ENCODE measurements at places on chromosomes 2 and 18.

GRCh38 chr2:23312996-23313606, 71.9 kb upstream of the KLHL29 start:
- DNase-seq, result no peak

GRCh38 chr2:239157269-239157668, 243.6 kb downstream of the HDAC4 start:
- DNase-seq, result no peak

DNA sequence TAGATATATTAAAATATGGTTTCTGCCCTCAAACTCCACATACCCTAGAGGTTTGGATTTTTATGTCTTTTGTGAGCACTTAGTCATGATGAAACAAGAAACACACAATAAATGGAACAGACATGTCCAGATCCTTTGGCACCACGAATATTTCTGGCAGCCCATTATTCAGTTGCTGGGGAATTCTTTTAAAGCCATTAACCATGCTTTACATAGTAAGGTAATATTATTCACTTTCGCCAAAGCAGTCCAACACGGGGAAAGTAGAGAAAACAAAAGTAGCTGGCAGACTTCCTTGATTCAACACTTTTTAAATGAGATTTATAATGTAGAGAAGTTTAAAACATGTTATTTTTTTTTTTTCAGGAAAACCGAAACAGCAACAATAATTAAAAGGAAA, 235.4 kb downstream of the PIEZO2 start:
- no peak for DNase-seq

DNA sequence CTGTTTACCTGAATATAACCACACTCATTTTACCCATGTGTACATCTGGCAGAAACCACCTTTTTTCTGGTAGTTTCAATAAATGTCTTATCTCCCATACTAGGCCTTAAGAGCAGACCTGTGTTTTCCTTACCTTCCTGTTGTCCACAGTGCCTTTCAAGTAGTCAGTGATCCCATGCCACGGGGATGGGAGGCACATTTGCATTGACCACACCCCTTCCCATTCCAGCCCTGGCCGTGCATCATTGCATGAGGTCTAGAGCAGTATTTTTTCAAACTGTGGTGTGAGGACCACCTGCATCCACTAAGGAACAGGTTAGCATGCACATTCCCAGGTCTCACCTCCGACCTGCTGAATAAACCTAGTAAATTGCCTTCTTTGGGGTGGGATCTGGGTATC, 165.2 kb upstream of the FOSL2 start:
- DNase-seq, result no peak

- DNase-seq, result no peak
Observed at GRCh38 chr2:221104361-221104811, 467.7 kb downstream of the EPHA4 start.

DNA sequence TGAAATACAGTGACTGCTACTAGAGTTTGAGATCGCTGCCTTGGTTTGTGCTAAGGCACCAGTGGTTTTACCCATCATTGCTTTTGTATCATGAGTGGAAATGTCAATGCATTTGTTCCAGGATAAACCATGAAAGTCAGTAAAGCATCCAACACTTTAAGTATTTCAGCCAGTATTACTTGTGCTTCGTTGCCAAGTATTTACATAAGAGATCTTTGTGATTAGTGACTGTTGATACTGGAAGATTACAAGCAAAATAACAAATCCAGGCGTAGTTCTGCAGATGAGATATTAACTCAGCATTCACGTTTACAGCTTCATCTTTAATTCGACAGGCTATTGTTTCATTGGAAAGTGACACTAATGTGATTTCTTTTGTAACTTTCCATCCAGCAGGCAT, 90.3 kb upstream of the B3GNT7 start:
- DNase-seq, result no peak

GRCh38 chr18:59917422-59917821, 17.6 kb downstream of the PMAIP1 start:
- DNase-seq, result no peak

- no peak for DNase-seq
Observed at GRCh38 chr2:228417956-228418355, 236.5 kb upstream of the SPHKAP start.

- no peak for DNase-seq
Observed at GRCh38 chr2:111017034-111017622, 103.6 kb upstream of the BCL2L11 start.

GRCh38 chr2:173153301-173153885, 77.7 kb downstream of the MAP3K20 start:
- no peak for DNase-seq

- no peak for DNase-seq
Observed at GRCh38 chr2:98761909-98762308, 31.0 kb upstream of the MGAT4A start.

DNA sequence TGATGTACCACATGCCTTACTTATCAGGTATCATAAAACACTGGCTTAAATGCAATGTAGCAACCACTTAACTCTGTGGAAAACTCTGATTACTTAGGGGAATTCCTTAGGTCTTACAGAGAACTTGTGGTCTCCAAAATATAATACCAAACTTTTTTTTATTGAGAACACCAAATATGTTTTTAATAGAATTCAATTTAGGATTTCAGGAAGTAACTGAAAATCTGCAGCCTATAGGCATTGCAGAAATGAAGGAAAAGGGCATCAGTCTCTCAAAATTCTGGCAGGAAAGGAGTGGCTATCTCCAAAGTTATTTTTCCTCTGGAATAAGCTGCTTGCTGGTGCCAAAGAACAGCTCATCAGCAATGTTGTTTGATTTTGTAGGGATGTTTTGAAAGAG, 105.3 kb upstream of the UGP2 start:
- DNase-seq, result no peak

- DNase-seq, result no peak
Observed at GRCh38 chr18:13577781-13578180, 148.6 kb downstream of the FAM210A start.

DNA sequence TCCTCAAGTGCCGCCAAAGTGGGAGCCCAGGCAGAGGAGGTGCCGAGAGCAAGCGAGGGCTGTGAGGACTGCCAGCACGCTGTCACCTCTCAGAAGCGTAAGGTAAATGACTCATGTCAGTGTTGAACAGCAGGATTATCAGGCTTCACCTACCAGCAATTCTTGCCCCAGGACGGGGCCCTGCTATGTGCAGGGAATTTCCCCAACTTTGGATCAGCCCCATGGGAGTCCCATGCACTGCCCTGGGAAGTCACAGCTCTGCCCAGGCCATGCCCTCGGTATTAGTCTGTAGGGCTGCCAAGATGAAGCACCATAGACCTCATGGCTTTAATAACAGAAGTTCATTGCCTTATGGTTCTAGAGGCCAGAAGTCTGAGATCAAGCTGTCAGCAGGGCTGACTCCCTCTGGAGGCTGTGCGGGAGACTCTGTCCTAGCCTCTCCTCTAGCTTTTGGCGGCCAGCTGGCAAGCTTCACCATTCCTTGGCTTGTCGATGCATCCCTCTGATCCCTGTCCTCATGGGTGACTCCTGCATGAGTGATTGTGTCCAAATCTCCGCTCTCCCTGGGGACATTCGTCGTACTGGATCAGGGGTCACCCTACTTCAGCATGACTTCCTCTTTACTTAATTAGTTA, 55.9 kb downstream of the TRPM8 start:
- DNase-seq, result no peak

DNA sequence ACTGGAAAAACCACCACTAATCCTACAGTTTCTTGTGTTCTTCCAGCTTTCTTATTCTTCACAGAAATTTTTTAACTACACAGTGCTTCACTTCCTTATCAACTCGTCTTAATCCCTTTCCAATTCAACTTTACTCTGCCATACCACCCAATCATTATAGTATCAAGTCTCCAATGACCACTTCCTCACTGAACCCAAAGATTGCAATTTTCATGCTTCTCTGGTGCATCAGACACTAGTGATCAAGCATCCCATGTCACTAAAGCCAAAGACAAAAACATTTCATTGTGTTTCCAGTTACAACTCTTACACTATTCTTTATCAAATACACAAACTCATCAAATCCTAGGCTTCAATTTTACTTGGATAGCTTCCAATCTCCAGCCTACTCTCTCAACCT, 9.5 kb downstream of the CHAC2 start:
- DNase-seq, result no peak

GRCh38 chr2:17518212-17519154, at the start of gene RAD51AP2:
TSS of gene RAD51AP2 (minus strand) at chr2:17518440. CDS start at chr2:17518415, 25 bp downstream.
- peak; percentile 41 for DNase-seq

- DNase-seq, result no peak
Observed at GRCh38 chr2:62733546-62733945, 28.0 kb downstream of the EHBP1 start.

GRCh38 chr2:85992611-85993010, 103.8 kb upstream of the ST3GAL5 start:
- DNase-seq, result no peak

DNA sequence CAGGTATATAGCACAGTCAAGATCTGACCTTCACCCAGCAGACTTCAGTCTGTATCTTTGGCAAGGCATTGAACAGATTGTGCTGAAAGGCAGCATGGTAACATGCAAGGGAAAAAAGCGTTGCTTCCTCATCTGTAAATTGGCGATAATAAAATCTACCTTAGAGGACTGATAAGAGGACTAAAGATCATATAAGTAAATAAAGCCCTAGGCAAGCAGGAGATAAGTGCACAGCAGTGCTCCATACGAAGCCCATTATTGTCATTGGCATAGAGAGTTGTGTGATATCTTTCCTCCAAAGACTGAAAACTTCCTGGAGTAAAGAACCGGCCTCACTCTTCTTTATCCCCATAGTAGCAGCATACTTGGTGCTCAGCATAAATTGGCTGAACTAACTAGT, 162.6 kb downstream of the ANKRD44 start:
- no peak for DNase-seq

DNA sequence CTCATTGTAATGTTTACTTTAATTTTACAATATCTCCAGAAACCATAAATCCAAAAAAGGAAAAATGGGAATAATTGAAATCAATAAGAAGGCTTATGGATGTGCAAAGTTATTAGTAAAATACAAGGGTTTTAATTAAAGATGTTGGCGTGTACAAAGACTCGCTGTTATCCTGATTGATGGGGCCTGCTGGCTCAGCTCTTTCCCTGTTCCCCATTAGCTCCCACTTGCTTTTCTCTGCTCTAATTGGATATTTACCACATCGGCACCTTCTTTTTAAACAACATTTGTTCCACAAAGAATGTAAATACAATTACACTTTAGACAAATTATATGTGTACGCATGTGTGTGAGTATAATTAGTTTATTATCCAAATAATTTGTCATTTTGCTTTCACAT, 796.6 kb downstream of the ERBB4 start:
- DNase-seq, result no peak

GRCh38 chr2:233350708-233351107, 3.6 kb upstream of the DGKD start:
- DNase-seq, result no peak

- DNase-seq, result no peak
Observed at GRCh38 chr18:40692871-40693270, 1262.2 kb upstream of the PIK3C3 start.

DNA sequence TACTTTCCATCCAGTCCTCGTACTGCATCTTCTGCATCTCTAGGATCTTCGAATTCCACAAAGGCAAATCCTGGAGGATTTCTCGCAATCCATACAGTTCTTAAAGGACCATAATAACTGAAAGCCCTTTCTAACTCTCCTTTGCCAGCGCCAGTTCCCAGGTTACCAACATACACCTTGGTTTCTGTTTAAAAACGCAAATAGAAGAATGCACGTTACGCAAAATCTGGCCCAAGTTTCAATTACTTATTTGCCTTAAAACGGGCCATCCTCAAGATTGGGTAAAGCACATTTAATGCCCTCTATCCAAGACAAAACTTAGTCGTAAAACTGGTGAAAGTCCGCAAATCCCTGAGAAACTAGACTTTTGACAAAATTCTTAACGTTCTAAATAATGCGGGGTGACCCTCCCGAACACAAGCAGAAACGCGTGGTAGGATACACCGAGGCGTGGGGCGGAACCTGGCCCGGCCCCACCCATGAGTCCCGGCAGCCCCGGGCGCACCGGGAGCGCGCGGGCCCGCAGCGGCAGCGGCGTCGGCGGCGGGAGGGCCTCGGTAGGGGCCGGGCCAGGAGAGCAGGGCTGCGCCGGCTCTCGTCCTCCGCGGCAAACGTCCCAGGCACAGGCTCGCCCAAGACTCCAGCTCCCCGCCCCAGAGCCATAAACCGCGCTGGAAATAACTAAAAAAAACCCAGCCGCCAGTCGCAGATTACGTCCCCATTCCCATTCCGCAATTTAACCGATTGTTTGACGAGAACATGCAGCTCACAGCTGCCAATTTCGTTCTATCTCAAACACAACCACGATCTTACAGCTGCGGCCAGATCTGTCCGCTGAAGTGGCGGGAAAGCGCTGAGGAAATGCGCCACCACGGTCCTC, 910 bp downstream of the SRSF7 start:
- DNase-seq, result no peak

GRCh38 chr2:3413697-3414096, 34.2 kb downstream of the TRAPPC12 start:
- no peak for DNase-seq

DNA sequence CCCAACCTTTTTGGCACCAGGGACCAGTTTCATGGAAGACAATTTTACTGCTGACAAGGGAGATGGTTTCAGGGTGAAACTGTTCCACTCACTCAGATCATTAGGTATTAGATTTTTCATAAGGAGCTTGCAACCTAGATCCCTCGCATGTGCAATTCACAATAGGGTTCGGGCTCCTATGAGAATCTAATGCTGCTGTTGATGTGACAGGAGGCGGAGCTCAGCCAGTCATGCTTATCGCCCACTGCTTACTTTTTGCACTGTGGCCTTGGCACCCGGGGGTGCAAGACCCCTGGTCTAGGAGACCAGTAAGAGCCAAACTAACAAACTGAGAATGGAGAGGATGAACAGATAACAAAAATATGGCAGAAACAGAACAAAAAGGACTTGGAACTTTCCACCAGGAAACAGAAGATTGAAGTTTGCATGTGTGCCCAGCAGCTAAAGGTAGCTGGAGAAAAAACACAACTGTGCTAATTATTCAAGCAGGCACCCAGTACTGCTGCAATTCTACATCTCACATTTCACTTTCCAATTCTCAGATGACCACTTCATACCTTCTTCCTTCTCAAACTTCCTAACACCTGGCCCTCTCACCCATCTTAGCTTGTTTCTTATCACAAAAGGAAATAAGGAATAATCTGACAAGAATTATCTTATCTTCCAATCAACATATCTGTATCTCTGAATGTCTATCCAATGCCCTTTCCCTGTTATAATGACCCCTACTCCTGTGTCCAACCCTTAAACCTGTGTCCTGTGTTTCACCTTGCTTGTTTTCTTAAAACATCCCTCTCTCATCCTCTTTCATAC, 24.8 kb downstream of the SP3 start:
- DNase-seq, result no peak

- no peak for DNase-seq
Observed at GRCh38 chr2:178999476-178999875, 50.5 kb downstream of the CCDC141 start.

GRCh38 chr18:54872681-54873080, 44.4 kb downstream of the RAB27B start:
- no peak for DNase-seq

DNA sequence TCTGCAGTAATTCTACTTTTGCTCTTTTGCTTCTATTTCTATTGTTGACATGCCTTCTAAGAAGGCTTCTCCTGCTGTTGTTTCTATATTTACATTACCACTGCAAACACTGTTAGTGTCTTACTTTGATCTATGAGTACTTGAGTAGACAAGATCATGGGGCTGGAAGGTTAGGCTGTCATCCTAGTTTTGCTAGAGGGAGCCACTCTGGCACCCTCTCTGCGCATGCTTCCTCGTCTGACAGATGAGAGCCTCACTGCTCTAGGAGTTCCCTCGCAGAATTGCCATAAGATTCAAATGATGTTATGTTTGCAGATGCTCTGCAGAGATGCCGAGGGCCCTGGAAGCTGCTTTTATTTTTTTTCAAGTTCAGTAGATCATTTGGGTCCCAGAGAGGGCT, 185.6 kb downstream of the RNF144A start:
- no peak for DNase-seq

All from GOT3 (cell line).